ENCODE measurements at places on chromosomes 1 and 21. TPM values are rescaled to one million over a fixed set of nuclear protein-coding genes. Genes with fewer than 3 reads are reported as not detected.

The RPL22 gene
- total RNA-seq, result 463 TPM

The ICOSLG gene
- total RNA-seq, result 8.3 TPM

The FAM163A gene
- total RNA-seq, result not detected

The BSND gene
- total RNA-seq, result not detected

The NGF gene
- total RNA-seq, result not detected

The GJA5 gene
- not detected for total RNA-seq

DNA sequence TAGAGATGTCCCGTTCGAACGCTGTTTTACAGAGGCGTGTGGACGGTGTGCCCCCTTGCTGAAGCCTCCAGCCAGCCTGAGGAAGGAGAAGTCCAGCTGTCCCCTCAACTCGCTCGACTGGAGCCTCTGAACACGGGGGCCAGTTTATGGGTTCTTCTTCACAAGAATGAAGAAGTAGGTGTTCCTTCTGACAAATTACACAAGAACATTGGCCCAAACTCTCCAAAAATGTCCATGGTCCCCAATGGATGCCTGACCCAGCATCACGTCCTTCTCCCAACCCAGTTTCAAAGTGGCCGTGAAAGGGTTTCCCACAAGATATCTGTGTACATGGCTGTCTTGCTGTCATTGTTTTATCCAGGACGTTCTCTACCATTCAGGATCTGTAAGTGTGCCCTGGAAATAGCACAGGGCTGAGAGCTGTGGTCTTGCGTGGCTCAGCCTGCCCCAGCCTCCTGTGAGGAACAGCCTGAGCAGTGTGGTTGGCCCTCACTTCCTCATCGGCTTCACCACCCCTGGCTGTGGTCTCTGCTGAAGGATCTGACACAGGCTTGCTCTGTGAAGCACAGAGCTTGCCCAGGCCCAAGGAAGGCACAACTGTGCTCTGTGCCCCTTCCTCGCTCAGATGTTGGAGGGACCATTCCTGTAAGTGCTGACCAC lies 1.0 kb upstream of the S100B start:
- peak overlapping the region; percentile 73 for H3K27ac ChIP-seq
- no peaks in the 10 kb centered on the region for H3K36me3 ChIP-seq
- H3K4me1 ChIP-seq, result peaks cover 19% of the 10 kb centered on the region
- H3K4me3 ChIP-seq, result peak overlapping the region; percentile 41
- DNase-seq, result peak; percentile 85
- H3K27me3 ChIP-seq, result peaks cover 1% of the 10 kb centered on the region

DNA sequence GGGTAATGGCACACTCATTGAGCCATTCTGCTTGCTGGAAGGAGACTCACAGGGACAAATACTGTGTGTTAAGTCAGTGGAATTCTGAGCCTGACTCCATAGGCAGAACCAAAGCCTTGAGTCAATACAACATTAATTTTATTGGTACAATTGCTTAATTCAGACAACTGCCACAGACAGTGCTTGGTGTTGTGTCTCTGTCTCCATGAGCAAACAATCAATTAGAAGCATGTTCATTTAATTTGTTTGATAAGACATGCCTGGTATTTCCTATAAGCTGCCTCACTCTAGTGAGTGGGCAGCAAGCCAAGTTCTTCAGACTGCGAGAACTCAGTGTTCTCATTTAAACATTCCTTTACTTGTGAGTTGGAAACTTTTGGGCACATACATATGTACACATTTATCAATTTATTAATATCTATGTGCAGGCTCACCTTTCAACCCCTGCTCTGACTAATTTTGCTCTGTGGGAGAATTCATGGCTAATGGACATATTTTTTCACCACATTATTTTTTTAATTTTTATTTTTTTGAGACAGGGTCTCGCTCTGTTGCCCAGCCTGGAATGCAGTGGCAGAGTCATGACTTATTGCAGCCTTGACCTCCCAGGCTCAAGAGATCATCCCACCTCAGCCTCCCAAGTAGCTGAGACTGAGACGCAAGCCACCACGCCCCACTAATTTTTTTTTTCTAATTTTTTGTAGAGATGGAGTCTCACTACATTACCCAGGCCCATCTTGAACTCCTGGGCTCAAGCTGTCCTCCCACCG lies 4.5 kb upstream of the SRSF10 start:
- DNase-seq, result no peak
- H3K4me1 ChIP-seq, result peaks cover 13% of the 10 kb centered on the region
- peaks cover 2% of the 10 kb centered on the region for H3K27me3 ChIP-seq
- peaks cover 8% of the 10 kb centered on the region for H3K36me3 ChIP-seq

DNA sequence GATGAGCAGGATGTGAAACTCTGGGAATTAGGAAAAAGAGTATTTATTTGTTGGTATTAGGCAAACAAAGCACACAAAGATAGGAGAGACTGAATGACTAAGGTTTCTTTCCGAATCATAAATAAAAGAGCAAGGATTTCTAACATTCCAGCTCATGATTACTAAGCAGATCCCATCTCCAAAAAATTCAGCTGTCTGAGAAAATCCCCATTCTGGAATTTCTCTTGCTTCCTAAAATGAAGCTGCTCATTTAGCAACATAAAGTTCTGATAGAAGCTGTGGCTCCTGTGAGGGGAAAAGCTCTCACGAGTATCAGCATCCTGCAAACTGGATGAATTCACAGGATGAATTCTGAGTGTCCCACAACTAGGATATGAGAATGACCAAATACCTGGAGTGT lies 6.7 kb upstream of the SH2D5 start:
- no peaks in the 10 kb centered on the region for H3K27me3 ChIP-seq
- no peak for DNase-seq
- peaks cover 44% of the 10 kb centered on the region for H3K36me3 ChIP-seq

- peak overlapping the region; percentile 31 for H3K27ac ChIP-seq
- no peaks in the 10 kb centered on the region for H3K27me3 ChIP-seq
Observed at GRCh38 chr1:8370905-8371315, 53.0 kb downstream of the SLC45A1 start.

GRCh38 chr1:202687798-202688197 lies 22.5 kb downstream of the SYT2 start:
- H3K27ac ChIP-seq, result no peak overlapping the region
- no peak for DNase-seq
- no peak overlapping the region for H3K4me3 ChIP-seq
- H3K36me3 ChIP-seq, result no peaks in the 10 kb centered on the region

DNA sequence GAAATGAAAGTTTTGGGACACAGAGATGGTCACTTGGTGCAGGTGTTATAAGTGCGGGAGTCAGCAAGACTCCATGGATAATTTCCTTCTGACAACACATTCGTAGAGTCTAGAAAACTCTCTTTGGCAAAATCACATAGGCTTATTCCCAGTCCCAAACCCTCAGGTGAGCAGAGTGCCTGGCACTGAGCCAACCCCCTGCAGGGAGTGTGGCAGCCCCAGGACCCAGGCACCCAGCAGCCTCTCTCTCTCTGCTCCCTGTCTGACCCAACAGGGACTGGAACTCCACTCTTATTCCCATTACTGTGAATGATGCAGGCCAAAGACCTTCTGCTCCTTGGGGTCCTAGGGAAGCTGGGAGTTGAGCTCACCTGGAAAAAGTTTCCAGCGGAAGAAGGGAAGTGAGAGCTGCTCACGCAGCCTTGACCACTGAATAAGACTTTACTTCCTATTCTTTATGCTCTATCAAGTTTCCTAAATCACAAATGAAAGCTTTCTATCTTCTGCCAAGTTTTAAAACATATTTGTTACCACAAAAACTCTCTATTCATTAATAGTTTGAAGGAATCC lies 132.6 kb upstream of the ETV3 start:
- H3K27ac ChIP-seq, result no peak overlapping the region
- no peaks in the 10 kb centered on the region for H3K4me1 ChIP-seq
- no peak overlapping the region for H3K4me3 ChIP-seq
- peaks cover 8% of the 10 kb centered on the region for H3K27me3 ChIP-seq
- H3K36me3 ChIP-seq, result no peaks in the 10 kb centered on the region

- H3K4me1 ChIP-seq, result peaks cover 3% of the 10 kb centered on the region
- peak; percentile 74 for DNase-seq
- no peak overlapping the region for H3K27ac ChIP-seq
- H3K4me3 ChIP-seq, result no peak overlapping the region
Observed at GRCh38 chr1:18681423-18681835, 50.8 kb downstream of the PAX7 start.

DNA sequence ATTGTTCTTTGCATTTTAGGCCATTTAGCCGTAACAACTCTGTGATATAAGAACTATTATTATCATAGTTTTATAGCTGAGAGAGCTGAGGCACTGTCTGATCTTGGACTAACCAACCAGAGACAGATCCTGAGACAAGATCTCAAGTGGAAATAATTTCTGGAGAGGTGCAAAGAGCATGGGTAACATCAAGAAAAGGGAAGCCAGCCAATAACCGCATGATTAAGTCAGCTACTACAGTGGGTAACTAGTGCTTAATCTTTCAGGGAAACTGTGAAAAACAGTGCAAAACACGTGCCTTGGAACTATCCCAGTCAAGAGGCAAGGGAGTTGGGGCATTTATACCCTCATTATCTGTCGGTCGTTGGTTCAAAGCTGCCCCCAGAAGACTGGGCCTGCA lies 105.8 kb downstream of the OMA1 start:
- H3K36me3 ChIP-seq, result no peaks in the 10 kb centered on the region
- DNase-seq, result no peak
- no peaks in the 10 kb centered on the region for H3K27me3 ChIP-seq

DNA sequence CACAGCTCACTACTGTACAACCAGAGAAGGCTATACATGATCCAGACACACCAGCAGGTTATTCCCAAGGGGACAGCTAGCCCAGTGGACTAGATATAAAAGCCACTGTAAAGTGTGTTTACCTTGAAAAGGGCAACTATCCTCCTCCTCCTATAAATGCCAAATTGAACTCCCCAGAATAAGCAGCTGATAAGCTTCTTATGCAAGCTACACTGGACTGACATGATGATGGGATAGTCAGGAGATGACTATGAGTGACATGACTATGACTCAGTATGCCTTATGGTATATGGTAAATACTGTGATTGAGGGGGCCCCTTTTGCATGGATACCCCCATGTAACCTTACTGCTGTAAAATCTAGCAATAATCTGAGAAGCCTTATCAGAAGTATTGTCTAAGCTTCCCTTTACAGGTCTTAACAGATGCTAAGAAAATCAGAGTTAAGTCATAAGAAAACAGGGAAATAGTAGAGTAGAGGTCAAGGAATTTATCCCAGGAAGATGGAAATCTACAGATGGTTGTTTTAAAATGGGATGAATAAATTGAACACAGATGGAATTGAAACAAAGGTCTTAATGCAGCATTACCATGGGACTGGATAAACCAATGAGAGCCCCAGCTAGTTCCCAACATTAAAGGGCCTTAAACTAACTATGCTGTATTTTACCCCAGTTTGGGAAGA lies 55.8 kb downstream of the TRIM33 start:
- DNase-seq, result no peak
- H3K4me3 ChIP-seq, result no peak overlapping the region
- no peaks in the 10 kb centered on the region for H3K27me3 ChIP-seq
- peaks cover 14% of the 10 kb centered on the region for H3K4me1 ChIP-seq
- H3K27ac ChIP-seq, result peak overlapping the region; percentile 4
- H3K36me3 ChIP-seq, result peaks cover 66% of the 10 kb centered on the region

DNA sequence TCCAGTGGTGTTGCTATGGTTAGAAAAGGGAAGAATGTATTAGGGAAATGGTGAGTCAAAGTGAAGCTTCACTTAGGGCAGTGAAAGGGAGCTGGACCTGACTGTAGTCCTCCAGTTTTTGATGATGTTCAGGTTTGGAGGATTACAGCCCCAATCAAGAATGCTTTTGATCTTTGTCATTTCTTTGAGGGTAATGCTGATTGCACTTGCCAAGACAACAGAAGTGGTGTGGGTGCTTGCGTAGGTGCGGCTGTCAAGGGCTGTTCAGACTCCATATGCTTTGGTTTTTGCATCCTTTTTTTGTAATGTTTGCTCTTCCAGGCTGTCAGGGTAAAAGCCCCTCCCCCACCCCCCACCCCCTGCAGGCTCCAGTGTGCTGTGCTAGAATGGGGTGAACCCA lies 38.9 kb downstream of the HHAT start:
- H3K36me3 ChIP-seq, result no peaks in the 10 kb centered on the region
- H3K27ac ChIP-seq, result no peak overlapping the region
- H3K4me3 ChIP-seq, result no peak overlapping the region

- no peaks in the 10 kb centered on the region for H3K36me3 ChIP-seq
- H3K4me3 ChIP-seq, result no peak overlapping the region
- peaks cover 2% of the 10 kb centered on the region for H3K4me1 ChIP-seq
- no peak for DNase-seq
- no peak overlapping the region for H3K27ac ChIP-seq
Observed at GRCh38 chr21:34561806-34562205, 49.8 kb upstream of the KCNE1 start.

Measured in activated CD4-positive, alpha-beta T cell treated with anti-CD3 and anti-CD28 coated beads, Interleukin-2, amount 10 ng/mL, durations not matched to agents 24 days and 14 days (primary cell).